ENCODE measurements at places on chromosomes 6 and 20.
A peak's percentile ranks its signal among the peaks of the same experiment; 100 is the strongest.

GRCh38 chr6:64000818-64001491, 365.4 kb downstream of the PHF3 start:
- no peak for DNase-seq

- no peak for DNase-seq
Measured at GRCh38 chr6:135300576-135300975, 119.5 kb downstream of the MYB start.

DNA sequence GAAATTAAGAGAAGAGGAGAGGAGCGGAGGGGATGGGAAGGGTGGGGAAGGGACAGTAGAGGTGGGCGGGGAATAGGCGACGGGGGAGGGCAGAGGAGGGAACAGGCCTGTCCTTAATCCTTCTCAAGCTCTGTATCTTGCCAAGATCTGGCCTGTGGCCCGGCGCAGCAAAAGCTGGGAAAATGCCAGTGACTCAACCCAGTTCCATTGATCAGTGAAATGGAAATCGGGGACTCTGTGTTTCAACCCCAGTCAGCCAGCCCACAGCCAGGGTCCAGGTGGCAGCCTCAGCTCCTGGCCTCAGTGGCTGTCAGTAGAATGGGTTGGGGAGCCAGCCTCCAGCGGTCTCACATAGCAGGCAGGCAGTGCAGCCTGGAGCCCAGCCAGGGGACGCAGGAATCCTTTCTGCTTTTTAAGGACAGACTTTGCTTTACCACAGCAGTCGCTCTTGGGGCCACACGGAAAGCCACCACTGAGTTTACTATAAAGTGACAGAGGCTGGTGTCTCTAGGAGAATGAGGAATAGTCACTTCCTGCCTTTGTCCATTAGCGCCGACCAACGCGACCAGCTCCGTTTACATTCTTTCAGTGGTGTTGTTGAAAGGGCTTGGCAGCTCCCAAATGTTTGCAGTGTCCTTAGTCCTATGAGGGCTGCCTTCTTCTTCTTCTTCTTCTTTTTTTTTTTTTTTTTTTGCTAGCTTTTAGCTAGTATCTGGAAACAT, 128.0 kb downstream of the RIN2 start:
- DNase-seq = peak; percentile 89

- DNase-seq = no peak
Measured at GRCh38 chr6:2919401-2919800, 16.3 kb upstream of the SERPINB9 start.

- no peak for DNase-seq
Measured at GRCh38 chr6:111307275-111307858, 175.7 kb downstream of the REV3L start.

DNA sequence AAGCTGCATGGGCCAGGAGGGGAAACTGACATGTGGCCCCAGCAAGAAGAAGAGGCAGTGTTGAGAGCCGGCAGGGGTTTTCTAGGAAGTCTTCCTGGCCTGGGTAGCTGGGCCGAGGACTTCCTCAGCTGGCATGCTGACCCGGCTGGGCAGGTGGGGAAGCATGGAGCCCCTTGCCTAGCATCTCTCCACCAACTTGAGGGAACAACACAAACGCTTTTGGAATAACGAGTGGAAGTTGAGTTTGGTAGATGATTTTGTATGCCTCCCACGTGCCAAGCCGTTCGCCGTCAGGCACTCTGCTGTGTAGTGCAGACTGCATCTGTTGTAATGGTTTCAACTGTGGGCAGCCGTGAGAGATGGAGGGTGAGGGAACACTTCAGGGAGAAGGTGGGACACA, 7.3 kb downstream of the TMEM181 start:
- DNase-seq = no peak

DNA sequence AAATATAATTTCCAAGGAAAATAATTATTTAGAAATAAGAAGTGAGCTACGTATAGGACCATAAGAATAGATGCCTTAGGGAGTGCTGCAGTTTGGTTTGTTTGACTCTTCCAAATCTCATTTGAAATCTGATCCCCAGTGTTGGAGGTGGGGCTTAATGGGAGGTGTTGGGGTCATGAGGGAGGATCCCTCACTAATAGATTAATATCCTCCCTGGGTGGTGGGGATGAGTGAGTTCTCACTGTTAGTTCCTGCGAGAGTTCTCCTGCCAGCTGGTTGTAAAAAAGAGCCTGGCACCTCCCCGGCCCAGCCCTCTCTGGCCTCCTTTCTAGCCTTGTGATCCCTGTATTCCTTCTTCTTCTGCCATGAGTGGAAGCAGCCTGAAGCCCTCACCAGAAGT, 69.3 kb downstream of the RCAN2 start:
- DNase-seq = no peak

- no peak for DNase-seq
Measured at GRCh38 chr20:44176833-44177534, 10.0 kb downstream of the JPH2 start.

- DNase-seq = no peak
Measured at GRCh38 chr6:46279874-46280273, 109.1 kb upstream of the ENPP5 start.

GRCh38 chr6:27886073-27886472, 26.1 kb downstream of the OR2B2 start:
- no peak for DNase-seq

DNA sequence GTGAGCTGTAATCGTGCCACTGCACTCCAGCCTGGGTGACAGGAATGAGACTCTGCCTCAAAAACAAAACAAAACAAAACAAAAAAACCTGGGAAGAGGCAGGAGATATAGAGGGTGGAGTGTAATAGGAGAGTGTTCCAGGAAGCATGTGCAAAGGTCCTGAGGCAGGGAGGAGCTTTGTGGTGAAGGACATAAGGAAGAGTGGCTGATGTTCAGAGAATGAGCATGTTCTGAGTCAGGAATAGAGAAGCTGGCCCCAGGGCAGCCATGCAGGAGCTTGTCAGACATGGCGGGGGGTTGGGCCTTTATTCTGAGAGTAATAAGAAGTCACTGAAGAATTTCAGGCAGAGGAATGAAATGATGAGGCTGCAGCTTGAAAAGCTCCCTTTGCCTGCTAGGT, 337.0 kb downstream of the CDH26 start:
- DNase-seq = no peak

GRCh38 chr20:38229376-38230252, 30.9 kb downstream of the KIAA1755 start:
- peak; percentile 46 for DNase-seq

DNA sequence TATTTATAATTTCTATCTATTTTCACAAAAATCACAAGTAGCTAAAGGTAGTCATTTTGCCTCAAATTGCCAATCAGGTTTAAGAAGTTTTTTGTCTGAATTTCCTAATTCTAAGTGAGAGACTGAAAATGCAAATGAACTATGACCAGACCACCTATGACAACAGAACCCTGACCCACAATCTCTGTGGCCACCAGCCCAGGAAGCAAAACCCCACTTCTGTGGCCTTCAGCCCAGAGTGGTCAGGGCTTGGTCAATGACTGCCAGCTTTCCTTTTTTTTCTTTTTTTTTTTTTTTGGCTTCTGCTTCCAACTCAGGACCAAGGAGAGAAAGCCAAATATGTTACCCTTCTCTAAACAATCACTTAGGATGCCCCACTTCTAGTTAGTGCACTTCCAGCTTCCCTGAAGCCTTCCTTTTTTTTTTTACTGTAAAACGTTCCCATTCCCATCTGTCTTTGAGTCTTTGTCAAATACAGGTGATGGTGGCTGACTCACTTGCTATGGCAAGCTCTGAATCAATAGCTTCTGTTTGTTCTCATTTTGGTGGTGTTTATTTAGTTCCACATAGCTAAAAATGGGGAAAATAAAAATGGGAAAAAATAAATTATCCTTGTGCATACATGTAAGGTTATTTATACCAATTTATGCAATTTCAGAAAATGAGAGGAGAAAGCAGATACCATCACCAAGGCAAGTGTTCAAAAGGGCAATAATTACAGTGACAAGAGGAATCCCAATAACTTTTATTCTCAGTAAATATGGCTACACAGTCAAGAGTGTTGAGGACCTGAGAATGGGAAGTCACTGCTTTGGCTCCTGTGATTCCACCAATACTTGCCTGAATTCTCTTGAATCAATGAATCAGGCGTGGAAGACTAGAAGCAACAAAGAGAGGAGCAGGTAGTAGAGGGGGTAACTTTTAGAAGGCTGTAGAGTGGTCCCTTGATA, 170.3 kb upstream of the PDE7B start:
- DNase-seq = no peak

DNA sequence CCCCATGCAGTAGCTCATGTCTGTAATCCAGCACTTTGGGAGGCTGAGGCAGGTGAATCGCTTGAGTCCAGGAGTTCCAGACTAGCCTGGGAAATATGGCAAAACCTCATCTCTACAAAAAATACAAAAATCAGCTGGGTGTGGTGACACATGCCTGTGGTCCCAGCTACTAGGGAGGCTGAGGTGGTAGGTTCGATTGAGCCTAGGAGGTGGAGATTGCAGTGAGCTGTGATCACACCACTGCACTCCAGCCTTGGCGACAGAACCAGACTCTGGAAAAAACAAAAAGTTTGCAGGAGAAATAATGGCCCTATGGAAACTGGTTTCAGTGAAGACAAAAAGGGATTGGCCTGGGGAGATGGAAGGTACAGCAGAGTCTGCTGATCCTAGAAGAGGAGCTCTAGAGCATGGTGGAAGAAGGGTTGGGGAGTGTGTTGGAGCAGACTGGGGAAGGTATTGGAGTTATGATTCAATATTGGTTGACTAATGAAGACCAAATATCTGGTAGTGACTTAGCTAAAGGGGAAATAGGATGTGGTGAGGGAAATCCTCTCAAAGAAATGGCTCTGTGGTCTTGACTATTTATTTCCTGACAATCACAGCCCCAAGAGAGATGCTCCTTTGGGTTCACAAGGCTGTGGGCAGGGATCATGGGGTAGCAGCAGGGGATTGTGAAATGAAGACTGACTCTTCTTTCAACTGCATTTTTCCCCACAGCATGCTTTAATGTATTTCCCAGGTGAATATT, 281.9 kb downstream of the UTRN start:
- no peak for DNase-seq

- DNase-seq = no peak
Measured at GRCh38 chr6:48178700-48179099, 67.7 kb upstream of the PTCHD4 start.

GRCh38 chr6:129863664-129864063, 2.5 kb upstream of the TMEM244 start:
- no peak for DNase-seq

DNA sequence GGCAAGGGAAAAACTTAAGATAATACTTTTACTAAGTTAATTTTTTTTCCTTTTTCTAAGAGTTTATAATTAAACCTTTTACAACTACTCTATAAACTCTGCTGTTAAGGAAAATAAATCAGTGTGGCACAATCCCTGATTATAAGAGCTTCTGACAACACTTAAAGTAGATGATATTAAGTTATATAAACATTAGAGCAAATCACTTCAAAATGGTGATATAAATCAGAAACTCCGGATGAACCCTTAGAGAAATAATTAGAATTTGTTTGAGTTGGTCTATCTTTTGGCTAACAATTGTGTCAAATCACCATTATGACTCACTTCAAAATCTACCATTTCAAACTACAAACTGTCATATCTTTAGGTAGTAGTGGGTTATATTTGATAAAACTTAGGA, 104.9 kb downstream of the ARHGAP18 start:
- DNase-seq = no peak

DNA sequence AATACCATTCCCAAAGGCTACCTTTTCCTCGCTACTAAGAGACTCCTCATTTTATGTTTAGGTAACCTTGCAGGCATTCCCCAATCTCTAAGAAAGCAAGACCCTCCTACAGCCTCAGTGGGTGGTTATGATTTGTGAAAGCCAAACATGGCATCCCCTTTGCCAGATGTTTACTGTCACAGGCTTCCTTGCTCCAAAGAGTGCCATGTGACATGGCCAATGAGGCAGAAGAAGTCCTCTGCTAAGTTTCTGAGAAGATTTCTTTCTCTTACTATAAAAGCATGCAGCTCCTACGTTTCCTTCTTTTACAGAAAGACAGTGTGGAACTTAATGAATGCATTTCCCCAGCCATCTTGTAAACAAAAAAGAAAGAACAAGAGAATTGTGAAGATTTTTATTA, 688.2 kb downstream of the TBC1D32 start:
- DNase-seq = no peak

DNA sequence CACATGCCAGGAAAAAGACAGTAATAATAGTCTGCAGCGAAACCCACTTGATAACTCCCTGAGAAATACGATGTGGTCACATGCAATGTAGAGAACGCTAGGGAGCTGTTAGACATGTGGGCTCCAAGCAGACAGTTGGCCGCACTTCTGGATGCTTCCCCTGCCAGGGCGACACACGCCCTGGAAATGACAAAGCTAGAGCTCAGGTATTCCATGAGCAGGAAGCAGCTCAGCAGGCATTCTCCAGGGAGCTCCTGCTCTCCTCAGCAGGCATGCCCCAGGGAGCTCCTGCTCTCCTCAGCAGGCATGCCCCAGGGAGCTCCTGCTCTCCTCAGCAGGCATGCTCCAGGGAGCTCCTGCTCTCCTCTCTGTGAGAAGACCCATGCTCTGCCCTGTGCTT, 52.4 kb upstream of the NXT1 start:
- DNase-seq = no peak

DNA sequence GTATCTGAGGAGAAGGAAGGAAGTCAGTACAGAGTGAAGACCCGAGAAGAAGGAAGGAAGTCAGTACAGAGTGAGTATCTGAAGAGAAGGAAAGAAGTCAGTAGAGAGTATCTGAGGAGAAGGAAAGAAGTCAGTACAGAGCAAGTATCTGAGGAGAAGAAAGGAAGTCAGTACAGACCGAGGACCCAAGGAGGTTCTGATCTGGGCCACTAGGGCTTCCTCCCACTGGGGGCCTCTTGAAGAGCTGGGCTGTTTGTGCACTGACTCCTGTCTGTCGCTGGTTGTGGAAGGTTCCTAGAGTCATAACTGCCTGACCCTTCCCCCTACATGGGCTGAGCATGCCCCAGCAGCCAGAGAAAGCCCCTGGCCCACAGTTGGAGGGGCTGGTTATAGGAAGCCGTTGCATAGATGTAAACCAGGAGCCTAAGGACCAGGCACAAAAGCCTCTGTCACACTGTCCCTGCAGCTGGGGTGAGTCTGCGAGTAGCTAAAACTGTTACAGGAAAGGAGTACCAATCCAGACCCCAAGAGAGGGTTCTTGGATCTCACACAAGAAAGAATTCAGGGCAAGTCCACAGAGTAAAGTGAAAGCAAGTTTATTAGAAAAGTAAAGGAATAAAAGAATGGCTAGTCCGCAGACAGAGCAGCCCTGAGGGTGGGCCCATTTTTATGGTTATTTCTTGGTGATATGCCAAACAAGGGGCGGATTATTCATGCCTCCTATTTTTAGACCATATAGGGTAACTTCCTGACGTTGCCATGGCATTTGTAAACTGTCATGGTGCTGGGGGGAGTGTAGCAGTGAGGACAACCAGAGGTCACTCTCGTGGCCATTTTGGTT, 395.9 kb downstream of the PREX1 start:
- peak; percentile 53 for DNase-seq

- no peak for DNase-seq
Measured at GRCh38 chr20:3166338-3166912, 6.8 kb upstream of the FASTKD5 start.

DNA sequence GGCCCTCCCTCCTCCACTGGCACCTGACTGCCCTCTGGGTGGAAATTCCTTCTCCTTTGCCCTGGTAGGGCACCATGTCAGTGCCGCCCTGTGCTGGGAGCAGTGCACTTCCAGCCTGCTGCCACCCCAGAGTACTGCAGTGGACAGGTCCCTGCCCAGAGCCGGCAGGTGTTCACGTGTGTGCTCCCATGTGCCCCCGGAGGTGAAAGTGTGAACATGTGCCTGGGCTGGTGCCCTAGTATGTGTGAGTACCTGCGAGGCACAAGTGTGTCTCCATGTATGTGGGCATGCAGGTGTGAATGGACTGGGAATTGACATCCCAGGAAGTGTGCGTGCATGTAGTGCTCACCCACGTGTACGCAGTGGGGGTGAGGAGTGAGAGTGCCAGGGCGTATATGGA, 29.4 kb downstream of the SDCBP2 start:
- DNase-seq = no peak

- no peak for DNase-seq
Measured at GRCh38 chr20:25083141-25083772, 1.3 kb upstream of the VSX1 start.

Measured in dermis microvascular lymphatic vessel endothelial cell (primary cell).